ENCODE measurements at places on chromosomes 1 and 21.

- no peak for DNase-seq
These were observed 122.9 kb upstream of the DAB1 start for GRCh38 chr1:57546549-57547330.

- DNase-seq, result no peak
These were observed 21.5 kb upstream of the SLC2A1 start for GRCh38 chr1:42979896-42980800.

DNA sequence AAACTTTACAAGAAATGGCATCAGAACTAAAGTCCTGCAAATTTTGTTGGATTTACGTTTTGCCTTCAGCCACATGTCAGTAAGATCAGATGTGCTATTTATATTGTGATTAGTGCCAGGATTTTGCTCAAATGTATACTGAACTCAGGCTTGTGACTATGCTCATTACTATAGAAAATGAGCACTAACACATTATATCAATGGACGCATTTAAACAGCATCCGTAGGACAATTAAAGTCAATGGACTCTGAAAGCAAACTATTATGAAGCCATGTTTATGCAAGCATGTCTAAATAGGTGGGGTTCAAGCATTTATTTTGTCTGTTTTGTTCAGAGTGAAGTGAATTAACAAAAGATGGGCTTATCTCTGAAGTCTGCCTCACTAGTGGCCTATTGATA lies 20.6 kb upstream of the DDAH1 start:
- peak; percentile 55 for DNase-seq

DNA sequence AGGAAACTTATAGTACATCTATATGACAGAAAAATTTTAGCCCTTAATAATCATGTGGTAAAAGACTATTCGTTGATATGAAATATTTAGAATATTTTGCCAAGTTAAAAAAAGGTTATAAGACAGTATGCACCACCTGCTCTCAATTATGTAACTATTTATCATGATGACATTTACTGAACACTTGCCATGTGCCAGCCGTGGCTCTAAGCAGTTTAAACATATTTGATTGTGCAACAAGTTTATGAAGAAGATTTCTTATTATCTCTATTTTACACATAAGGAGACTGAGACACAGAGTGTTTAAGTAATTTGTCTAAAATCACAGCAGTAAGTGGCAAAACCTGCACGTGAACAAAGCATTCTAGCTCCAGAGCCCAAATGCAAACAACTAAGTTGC lies 199.3 kb upstream of the JUN start:
- DNase-seq, result no peak

- DNase-seq, result no peak
These were observed 18.4 kb downstream of the MATN1 start for GRCh38 chr1:30704765-30705509.

DNA sequence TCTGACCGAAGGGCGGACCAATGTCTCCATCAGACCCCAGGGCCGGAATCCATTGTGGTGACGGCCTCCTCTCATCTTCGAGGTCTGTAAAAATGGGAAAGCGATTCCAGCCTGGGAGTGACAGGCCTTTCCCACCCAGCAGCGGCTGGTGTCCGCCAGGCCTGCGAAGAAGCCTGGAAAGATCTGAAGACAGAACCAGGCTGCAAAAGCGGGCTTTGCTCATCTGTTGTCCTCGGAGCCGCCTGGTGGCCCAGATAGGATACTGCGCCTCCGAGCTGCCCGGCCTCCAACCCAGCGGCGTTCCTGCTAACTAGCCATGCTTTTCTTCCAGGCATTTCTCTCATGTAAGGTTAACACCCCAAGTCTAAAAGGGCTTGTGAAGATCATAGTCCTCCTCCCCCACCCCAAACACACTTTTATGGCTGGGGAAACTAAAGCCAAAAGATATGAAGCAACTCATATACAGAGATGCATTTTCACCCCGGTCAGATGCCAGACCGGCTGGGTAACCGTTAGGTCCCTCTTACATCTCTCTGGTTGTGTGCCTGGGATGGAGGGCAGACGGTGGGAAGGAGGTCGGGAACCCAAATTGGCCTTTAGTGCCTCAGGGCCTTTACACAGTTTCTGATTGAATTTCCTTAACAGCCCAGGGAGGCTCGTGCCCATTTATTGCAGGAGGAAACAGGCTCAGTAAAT lies 1.9 kb upstream of the DHRS3 start:
- DNase-seq, result peak; percentile 90

- peak; percentile 86 for DNase-seq
These were observed 32.0 kb upstream of the ATP5PO start for GRCh38 chr21:33947451-33948095.

- no peak for DNase-seq
These were observed 15.7 kb downstream of the CFAP45 start for GRCh38 chr1:159884296-159884695.

GRCh38 chr1:45213892-45214291 lies 7.5 kb upstream of the ZSWIM5 start:
- DNase-seq, result no peak

DNA sequence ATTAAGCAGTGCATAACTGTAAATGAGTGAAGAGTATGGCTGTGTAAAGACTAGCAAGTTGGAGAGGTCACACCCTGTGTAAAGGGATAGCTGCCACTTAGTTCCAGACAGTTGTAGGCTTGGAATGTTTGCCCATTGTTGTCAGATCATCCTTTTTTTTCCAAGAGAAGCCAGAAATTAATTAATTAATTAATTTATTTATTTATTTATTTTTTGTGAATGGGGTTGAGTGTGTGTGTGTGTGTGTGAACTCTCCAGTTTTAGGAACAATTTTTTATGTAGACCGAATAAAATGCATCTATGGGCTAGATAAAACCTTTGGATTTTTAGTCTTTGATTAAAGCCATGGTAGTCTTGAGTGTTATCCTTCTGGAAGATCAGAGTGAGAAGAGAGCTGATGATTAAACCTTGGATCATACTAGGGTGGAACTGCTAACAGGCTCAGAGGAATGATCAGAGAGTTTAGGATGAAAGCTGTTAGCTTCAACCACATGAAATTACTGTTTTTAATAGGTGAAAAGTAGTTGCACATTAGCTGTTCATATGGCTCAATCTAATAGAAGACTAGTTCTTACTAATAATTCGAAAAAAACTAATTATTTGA lies 58.4 kb downstream of the OSBPL9 start:
- no peak for DNase-seq

DNA sequence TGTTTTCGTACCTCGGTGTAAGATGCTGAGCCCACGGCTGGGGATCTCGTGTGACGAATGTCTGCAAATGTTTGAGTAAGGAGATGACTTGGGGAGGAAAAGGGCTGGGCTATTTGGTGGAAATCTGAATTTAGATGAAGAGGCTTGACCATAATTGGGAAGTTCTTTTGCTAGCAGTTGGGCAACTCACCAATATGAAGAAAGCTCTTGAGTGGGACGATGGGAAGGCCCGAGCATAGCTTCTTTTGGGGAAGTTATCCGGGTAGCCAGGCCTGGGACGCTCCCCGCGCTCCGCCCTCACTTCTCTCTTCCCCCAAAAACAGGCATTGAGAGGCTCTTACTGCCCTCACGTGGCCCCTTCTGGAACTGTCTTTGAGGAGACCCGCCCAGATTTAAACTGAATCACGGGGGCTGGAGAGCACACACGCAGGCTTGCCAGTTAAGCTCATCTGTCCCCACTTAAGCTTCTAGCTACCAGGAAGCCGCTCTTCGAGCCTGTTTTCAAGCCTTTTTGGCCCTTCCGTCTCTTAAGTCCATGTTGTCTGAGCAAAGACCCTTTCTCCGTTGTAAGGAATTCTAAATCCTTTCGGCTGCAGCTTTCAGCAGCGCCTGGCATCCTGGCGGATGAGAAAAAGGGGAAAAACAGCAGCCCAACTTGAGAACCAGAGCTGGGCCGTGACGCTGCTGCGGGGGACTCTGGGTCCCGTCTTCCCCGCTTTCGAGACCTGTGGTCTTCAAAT lies 93.1 kb downstream of the NID1 start:
- DNase-seq, result peak; percentile 94

GRCh38 chr1:200290010-200290685 lies 119.7 kb downstream of the ZNF281 start:
- no peak for DNase-seq

DNA sequence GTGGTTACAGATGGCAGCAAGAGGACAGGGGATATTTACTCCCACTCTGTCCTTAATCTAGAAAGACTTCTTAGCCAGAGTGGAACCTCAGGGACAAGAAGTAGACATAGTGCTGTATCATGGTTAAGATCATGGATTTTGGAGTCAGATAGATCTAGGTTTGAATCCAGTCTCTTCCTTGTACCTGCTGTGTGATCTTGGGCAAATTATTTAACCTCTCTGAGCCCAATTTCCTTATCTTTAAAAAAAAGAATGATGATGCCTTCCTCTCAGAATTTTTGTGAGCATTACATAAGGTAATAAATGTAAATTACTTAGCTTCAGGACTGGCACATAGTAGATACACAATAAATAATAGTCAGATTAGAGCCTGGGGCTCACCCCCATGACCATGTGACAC lies 78.4 kb downstream of the TAS1R2 start:
- no peak for DNase-seq

- DNase-seq, result peak; percentile 80
These were observed 2.0 kb upstream of the EFNA4 start for GRCh38 chr1:155061381-155062150.

DNA sequence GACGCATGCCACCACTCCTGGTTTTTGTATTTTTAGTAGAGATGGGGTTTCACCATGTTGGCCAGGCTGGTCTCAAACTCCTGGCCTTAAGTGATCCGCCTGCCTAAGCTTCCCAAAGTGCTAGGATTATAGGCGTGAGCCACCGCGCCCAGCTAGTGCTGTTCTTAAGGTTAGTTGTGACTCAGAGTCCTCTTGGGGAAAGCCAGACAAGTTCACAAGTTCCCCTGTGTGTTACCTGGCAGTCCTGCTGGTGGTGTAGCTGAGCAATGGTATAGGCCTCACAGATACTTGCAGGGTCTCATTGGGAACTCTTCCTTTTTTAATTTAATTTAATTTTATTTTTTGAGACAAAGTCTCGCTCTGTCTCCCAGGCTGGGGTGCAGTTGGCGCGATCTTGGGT lies 10.6 kb downstream of the CFAP126 start:
- no peak for DNase-seq

GRCh38 chr21:26236281-26236680 lies 65.7 kb upstream of the APP start:
- DNase-seq, result no peak

- DNase-seq, result no peak
These were observed 53.5 kb downstream of the NTNG1 start for GRCh38 chr1:107194380-107194779.

GRCh38 chr1:97108179-97108578 lies 386.6 kb downstream of the PTBP2 start:
- no peak for DNase-seq

DNA sequence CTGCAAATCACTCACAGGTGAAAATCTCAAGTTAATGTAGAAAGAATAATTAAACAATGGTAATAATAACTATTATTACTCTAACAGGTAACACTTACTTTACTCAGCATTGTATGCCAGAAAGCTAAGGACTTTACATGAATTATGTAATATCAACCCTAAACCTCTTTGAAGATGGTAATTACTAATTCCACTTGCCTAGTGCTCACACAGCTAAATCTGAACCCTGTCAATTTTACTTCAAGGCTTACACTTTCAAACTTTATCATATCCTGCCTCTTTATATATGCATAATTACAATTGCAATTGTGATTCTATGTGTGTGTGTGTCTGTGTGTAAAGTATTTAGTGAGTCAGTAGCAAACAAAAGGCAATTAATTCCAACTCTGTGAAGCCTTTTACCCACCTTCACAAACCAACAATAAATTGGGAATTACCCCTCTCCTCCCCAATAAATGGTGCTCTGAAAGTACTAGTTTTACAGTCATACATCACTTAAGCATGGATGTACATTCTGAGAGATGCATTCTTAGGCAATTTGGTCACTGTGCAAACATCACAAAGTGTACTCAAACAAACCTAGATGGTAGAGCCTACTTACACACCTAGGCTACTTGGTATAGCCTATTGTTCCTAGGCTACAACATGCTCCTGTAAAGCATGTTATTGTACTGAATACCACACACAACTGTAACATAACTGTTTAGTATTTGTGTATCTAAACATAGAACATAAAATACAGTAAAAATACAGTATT lies 5.9 kb downstream of the ZNF644 start:
- DNase-seq, result no peak

DNA sequence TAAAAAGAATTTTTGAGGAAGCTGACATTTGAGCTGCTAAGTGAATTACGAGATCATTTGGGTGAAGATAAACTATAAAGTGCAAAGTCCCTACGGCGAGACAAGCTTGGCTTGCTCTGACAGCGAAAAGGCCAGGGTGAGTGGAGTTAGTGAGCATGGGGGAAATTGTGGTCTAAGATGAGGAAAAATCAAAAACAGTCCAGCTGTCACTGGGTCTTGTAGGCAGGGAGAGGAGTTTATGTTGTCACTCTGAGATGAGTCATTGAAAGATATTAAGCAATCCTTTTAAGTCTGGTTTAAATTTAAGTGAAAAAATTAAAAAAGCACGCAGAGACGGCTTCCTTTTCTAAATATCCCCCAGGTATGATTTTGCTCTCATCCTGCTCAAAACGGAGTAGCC lies 601.9 kb downstream of the MRPL39 start:
- no peak for DNase-seq

GRCh38 chr1:156862997-156863599 lies 2.4 kb downstream of the NTRK1 start:
- DNase-seq, result no peak

DNA sequence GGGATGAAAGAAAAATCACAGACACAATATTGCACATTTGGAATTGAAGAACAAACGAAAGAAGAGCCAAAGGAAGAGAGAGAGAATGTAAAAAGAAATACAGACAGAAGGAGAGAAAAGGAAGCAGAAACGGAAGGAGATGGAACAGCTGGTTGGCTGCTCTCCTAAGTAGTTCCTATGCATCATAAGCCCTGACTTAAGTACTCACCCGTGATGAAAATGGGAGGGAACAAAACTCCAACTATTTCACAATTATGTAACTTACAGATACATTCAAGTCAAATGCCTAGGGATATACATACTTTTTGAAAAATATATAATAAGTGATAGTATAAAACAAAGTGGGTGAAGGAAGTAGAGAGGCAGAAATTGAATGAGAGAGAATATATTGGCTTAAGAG lies 88.5 kb downstream of the TTLL7 start:
- DNase-seq, result no peak

DNA sequence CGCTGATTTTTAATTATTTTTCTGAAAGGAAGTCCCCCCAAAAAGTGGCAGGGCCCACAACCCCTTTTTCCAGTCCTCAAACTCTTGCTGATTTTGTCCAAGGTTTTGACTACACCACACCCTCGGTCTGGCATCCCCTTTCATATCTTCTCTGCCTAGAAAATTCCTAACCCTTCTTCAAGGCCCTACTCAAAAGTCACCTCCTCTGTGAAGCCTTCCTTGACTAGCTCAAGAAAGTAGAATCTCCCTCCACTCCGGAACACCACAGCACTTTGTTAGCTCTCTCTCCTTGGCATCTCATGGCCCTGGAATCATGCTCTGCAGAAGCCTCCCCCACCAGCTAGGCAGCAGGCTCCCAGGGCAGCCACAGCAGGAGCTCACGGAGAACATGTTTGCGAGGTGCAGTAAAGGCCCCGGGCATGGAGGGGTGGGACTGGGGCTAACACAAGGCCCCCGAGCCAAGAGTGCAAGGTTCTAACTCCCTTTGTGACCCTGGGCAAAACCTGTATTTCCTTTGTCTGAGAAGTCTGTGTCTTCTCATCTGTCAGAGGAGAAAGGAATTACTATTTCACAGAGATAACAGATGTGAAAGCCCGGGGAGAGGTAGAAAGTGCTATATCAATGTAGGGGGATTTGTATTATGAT lies 17.7 kb upstream of the S100A7 start:
- DNase-seq, result no peak
